Left renal cortex interstitium (tissue), 4 donors: ENCODE measurements at places on chromosomes 6 and 20. TPM values are rescaled to one million over a fixed set of nuclear protein-coding genes. Genes with fewer than 3 reads are reported as not detected.

GRCh38 chr6:126788861-126789365 is 329.6 kb upstream of the RSPO3 start:
- no peak for DNase-seq

GRCh38 chr6:99344289-99344688 is 5.2 kb downstream of the FAXC start:
- no peak for DNase-seq

The EPB41L2 gene
- polyA plus RNA-seq, result 132 TPM

DNA sequence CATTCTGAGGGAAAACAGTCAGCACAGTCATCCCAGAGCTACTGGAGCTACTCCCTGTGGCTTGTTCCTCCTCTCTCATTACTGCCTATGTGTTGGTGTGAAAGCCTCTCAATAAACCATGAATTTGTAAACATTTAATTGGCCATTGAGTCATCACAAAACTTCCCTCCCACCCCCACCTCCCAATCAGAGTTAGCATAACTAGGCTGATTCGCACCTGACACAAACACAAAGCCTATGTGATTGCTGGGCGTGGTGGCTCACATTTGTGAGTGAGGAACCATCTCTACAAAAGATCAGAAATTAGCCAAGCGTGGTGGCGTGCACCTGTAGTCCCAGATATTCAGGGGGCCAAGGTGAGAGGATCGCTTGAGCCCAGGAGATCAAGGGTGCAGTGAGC is 17.1 kb upstream of the SNTA1 start:
- no peak for DNase-seq

- no peak for DNase-seq
These were observed 398.8 kb downstream of the ESR1 start for GRCh38 chr6:152206072-152206818.

DNA sequence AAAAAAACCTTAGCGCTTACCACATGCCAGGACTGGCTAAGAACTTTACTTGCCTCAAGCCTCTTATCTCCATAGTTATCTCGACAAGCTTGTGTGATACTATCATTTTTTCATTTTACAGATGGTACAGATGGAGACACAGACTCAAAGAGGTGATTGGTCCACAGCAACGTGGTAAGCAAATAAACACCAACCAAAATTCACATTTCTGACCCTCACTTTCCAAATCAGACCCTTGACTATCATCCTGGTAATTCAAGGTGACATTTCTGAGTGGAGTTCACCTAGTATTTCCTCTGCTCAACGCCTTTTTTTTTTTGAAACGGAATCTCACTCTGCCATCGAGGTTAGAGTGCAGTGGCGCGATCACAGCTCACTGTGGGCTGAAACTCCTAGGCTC is 25.9 kb upstream of the ILRUN start:
- no peak for DNase-seq

- DNase-seq, result no peak
These were observed 148.5 kb upstream of the PRSS16 start for GRCh38 chr6:27098956-27099355.

GRCh38 chr6:129490521-129491255 is 219.3 kb downstream of the ARHGAP18 start:
- no peak for DNase-seq

- no peak for DNase-seq
These were observed 14.7 kb downstream of the SLC16A10 start for GRCh38 chr6:111101987-111102386.

DNA sequence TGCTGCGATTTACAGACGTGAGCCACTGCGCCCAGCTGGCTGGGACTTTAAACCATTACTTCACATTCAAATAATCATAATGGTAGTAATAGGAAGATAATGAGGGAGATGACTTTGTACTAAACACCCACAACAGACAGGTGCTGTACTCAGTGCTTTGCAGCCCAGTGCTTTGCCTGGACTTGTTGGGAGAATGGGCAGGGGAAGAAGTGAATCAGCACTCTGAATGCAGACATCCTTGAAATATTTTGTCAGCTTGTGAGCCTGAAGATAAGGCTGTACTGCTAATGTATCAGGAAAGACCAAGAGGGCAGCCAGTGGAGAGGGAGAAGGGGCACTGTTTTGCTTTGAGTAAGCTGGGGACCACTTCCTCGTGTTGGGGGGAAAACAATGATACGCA is 17.4 kb downstream of the NKX2-2 start:
- DNase-seq, result no peak
